ENCODE measurements at places on chromosomes 4 and X. TPM values are rescaled to one million over a fixed set of nuclear protein-coding genes. Genes with fewer than 3 reads are reported as not detected.
A peak's percentile ranks its signal among the peaks of the same experiment; 100 is the strongest.

- no peak for DNase-seq
These were observed 538.7 kb upstream of the PABPC4L start for GRCh38 chr4:134740290-134740689.

The TKTL1 gene
- not detected for total RNA-seq

The ELK1 gene
- 26.2 TPM for total RNA-seq

- no peak for DNase-seq
These were observed 68.7 kb downstream of the ADRA2C start for GRCh38 chr4:3834663-3835521.

- DNase-seq, result peak; percentile 39
These were observed 23.3 kb upstream of the SCML2 start for GRCh38 chrX:18377796-18378195.

The PAK3 gene
- 0.68 TPM for total RNA-seq

DNA sequence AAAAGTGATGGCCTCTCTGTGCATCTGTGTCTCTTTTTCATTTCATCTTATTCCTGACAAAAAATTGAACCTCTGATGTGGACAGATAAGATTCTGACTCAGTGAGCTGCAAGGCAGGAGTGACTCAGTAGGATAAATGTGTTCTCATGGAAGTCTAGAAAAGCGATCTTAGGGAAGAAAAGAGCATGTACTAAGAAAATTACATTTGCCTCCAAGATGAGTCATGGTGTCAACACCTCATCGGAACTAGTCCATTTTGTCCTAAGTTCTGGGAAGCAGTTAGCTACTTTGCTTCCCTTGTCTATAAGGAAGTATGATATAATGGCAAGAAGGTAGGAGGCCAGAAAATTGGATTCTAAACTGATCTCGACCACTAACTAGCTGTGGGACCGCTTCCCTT, 83.5 kb upstream of the AFF2 start:
- DNase-seq, result no peak

GRCh38 chrX:499870-500364, 113.2 kb upstream of the PPP2R3B start:
- DNase-seq, result no peak

The FAM9B gene
- total RNA-seq, result not detected

GRCh38 chr4:171834640-171835039, 21.4 kb downstream of the GALNTL6 start:
- DNase-seq, result no peak

DNA sequence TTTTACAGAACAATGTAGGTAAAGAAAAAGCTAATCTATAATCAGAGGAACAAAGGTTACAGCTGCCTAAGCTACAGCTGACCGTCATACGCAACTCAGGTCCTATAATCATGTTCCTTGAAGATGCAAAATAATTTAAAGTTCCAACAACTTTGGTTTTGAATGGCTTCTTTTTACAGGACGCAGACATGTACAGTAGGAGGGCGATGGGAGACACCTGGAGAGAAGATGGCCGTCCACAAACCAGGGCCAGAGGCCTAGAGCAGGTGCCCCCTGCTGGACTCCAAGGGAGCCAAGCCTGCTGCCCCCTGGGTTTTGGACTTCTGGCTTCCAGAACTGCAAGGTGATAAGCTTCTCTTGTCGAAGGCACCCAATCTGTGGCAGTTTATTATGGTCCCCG, 10.6 kb downstream of the HGFAC start:
- DNase-seq, result no peak

The TBX22 gene
- 0.48 TPM for total RNA-seq

- no peak for DNase-seq
These were observed 192.2 kb downstream of the COMMD8 start for GRCh38 chr4:47271291-47271690.

DNA sequence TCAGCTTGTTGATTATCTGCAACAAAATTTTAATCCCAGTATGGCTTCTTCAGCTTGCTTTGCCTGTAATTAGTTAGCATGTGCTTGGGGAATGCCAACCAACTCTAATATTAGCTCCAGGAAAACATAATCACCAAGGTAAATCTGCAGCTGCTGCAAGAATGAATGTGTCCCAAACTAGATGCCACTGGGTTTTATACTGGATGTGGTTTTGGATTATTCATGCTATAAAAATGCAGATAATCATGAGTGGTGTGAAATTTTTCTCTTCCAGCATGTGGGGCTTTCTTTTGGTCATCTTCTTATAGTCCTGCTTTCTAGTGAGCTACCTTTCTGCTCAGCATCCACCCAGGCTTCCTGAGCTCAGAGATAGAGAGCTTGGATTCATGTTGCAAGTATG, 295.9 kb upstream of the CASK start:
- DNase-seq, result peak; percentile 2

The PKD2 gene
- 18.8 TPM for total RNA-seq

The RS1 gene
- total RNA-seq, result not detected

- no peak for DNase-seq
These were observed 123.5 kb upstream of the JADE1 start for GRCh38 chr4:128686032-128686465.

The CLDN2 gene
- not detected for total RNA-seq

DNA sequence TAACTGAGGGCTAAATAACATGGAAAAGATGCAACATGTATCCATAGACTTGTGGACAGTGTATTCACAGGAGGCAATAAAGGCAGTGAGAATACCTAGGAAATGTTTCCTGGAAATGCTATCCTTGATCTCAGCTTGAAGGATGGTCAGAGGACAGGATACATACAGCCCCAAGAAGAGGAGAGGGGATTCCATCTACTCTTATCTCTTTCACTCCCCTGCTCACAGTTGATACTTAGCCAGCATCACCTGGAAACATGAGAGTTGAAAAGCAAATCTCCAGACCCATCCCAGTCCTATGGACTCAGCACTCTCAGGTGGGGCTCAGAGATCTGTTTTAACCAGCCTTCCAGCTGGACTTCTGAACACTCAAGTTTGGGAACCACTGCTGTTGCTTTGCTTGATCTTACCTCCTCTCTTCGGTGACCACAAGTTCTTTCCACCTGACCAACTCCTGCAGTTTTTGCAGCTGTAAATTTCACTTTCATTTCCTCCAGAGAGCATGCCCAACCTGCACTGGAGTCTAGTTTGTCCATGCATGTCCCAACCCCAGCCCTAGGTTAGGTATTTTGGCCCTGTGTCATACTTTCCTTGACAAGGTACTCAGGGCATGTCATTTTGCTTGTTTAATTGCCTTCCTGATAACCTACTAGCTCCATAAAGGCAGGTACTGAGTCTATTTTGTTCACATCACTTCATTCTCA, 10.4 kb downstream of the RELL1 start:
- no peak for DNase-seq

Data from H4 (cell line).